Inflammatory macrophage treated with lipopolysaccharide for 1 hour (primary cell): ENCODE measurements at places on chromosomes 4 and X.

GRCh38 chr4:10670321-10670720 lies 14.2 kb downstream of the CLNK start:
- DNase-seq = no peak

DNA sequence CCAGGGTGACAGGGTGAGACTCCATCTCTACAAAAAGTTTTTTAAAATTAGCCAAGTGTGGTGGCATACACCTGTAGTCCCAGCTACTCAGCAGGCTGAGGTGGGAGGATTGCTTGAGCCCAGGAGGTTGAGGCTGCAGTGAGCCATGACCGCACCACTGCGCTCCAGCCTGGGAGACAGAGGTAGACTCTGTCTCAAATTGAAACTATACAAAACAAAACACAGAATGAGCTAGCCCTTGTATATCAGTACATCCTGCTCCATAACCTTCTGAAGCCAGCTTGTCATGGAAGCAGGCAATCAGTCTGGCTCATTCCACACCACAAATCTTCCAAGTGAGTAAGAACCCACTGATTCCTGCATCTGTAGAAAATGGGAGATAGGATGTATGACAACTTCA lies 49.0 kb downstream of the CD99L2 start:
- DNase-seq = no peak

GRCh38 chr4:30828264-30828926 lies 108.2 kb downstream of the PCDH7 start:
- no peak for DNase-seq

GRCh38 chrX:18984381-18985185 lies 669 bp upstream of the PHKA2 start:
- DNase-seq = peak; percentile 72

DNA sequence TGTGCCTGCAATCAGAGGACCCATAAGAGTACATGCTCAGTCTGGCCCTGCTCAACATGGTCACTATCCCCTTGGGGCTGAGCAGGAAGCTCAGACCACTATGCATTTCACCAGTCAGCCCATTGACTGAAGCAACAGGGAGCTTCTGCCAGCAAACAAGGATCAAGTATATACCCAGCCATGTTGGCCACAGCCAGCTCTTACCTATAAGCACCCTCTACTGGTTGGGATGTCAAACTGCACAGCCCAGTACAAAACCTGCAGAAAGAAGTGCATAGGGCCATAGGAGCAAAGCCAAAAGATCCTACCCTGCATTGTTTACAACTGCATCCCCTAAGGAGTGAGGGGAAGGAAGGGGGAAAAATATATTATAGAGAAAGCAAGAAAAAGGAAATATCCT lies 214.4 kb upstream of the CPEB2 start:
- DNase-seq = peak; percentile 43

DNA sequence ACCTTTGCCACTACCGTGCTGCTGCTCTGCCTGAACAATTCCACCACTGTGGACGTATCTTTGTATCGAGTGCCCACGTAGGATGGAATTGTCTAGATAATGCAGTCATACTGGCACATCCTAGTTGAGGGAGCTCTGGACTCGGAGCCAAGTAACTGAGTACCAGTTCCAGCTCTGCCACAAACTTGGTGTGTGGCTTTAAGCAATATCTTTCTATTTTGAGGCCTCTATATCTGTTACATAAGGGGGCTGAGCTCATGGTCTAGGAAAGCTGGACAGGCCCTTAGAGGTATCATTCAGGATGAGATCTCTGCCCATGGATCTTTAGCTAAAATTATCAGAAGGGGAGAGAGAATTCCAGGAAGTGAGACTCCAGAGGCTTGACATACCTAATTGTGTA lies 12.4 kb downstream of the GABRE start:
- DNase-seq = no peak

- no peak for DNase-seq
Observed at GRCh38 chr4:86872135-86872534, 20.1 kb downstream of the C4orf36 start.

DNA sequence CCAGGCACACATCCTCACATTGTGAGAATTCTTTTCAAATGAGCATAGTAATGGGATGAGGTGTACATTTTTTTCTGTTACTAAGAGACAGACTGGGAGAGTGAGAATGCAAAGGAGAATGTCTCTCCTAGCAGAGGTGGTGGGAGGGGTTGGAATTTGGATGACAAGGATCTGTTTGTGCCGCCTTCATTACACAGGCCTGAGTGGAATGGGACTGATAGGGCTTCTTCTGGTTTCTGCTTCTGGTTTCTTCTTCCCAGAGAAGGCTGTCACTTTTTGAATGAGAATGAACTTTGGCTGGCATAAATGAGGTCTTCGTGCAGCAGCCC lies 55.4 kb downstream of the C4orf51 start:
- DNase-seq = no peak

DNA sequence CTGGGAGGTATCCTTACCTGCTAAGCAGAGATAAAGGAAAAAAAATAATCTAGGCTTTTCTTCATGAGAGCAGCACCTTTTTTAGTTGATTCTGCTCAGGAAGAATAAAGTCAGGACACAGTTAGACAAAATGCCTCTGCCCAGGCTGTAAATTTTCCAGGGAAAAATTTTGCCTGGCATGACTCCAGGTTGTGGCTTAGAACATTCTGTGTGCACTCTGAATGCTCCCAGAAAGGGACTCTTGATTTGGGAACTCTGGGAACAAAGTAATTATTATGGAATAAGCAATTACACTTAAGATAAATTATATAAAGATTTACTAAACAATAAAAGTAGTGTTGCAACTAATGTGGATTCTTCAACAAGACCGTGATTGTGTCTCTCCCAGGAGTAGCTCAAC lies 826.2 kb upstream of the TENM3 start:
- DNase-seq = no peak

DNA sequence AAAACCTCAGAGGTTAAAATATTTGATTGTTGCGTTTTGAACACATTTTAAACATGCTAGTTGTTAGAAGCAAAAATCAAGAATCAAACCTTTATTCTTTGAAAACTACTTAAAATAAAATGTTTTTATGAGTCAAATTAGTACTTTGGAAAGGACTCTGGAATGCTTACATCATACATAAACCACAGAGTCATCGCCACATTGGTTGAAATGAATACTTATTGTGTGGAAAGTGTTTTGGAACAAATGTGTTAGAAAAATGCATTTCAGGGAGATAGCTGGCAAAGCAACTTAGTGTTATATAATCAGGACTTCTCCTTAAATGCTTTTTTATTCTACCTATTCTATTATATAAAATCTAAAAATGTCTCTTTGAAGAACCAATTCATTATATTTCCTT lies 49.4 kb upstream of the CAMK2D start:
- DNase-seq = peak; percentile 37

- peak; percentile 31 for DNase-seq
Observed at GRCh38 chrX:153925739-153926551, at the start of gene ARHGAP4. TSS of gene ARHGAP4 (minus strand) at chrX:153926264. CDS start at chrX:153926202, 62 bp downstream.

DNA sequence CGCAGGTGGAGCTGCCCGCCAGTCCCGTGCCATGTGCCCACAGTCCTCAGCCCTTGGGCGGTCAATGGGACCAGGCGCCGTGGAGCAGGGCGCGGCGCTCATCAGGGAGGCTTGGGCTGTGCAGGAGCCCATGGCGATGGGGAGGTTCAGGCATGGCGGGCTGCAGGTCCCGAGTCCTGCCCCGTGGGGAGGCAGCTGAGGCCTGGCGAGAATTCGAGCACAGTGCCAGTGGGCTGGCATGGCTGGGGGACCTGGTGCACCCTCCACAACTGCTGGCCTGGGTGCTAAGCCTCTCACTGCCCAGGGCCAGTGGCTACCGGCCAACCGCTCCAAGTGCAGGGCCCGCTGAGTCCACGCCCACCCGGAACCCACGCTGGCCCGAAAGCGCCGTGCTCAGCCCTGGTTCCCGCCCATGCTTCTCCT lies 646.5 kb downstream of the GABRG1 start:
- no peak for DNase-seq

- no peak for DNase-seq
Observed at GRCh38 chr4:122533841-122534240, 77.3 kb upstream of the IL2 start.
